GM10248 (cell line): ENCODE measurements at places on chromosomes 6 and 20.

DNA sequence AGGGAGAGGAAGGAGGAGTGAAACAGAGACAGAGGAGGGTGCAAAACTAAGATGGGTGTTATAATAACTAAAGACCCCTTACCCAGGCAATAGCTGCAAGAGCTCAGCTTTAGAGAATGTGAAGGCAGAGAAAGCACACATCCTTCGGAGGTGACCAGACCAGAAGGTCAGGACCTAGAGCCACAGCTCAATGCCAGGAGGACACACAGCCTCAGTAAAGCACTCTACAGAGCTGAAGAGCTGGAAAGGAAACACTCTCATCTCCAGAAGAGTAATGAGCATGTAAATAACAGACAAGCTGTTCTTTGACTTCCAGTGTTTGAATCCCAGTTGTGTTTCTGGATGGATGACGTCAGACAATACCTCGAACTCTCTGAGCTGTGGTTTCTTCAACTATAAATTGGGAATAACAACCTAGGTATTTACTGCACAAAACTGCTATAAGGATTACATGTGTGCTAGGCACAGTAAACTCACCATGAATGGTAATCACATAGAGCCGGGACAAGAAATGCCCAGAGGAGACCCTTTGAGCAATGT lies 63.2 kb downstream of the MAP3K5 start:
- DNase-seq: no peak

DNA sequence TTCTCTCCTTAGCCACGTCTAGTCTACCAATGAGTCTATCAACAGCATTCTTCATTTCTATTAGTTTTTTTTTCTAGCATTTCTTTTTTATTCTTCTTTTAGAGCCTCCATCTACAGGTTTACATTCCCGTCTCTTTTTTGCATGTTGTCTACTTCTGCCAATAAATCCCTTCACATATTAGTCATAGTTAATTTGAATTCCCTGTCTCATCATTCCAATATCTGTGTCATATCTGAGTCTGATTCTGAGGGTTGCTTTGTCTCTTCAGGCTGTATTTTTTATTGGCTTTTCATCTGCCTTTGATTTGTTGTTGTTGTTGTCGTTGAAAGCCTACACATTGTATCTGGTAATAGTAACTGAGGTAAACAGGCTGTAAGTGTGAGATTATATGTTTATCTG lies 104.6 kb downstream of the HMGCLL1 start:
- no peak for DNase-seq

GRCh38 chr6:51398793-51399192 lies 580.1 kb downstream of the TFAP2B start:
- DNase-seq: no peak

GRCh38 chr6:25028328-25028727 lies 92.6 kb upstream of the RIPOR2 start:
- no peak for DNase-seq

- no peak for DNase-seq
These were observed 154.1 kb downstream of the PHF3 start for GRCh38 chr6:63789699-63790098.

- DNase-seq: no peak
These were observed 31.2 kb downstream of the FASTKD5 start for GRCh38 chr20:3128275-3128984.

DNA sequence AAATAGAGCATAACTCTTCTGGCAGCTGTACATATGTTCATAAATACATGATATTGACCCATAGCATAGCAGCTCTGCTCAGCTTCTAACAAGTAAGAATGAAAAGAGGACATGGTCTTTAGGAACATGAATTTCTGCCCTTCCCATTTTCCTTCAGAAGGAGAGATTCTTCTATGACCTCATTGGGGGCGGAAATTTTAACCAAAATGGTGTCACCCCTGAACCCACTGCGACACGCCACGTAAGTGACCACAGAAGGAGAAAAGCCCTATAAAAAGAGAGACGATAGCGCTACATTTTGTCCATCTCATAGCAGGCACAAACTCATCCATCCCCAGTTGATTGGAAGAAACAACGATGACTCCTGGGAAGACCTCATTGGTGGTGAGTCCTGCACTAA lies at the start of gene IL17A:
IL17A (plus strand) TSS at position 301 of the 400 bp plus-strand sequence; CDS start at position 358, 57 bp downstream.
- DNase-seq: no peak

GRCh38 chr6:167645368-167645767 lies 181.3 kb upstream of the AFDN start:
- no peak for DNase-seq

DNA sequence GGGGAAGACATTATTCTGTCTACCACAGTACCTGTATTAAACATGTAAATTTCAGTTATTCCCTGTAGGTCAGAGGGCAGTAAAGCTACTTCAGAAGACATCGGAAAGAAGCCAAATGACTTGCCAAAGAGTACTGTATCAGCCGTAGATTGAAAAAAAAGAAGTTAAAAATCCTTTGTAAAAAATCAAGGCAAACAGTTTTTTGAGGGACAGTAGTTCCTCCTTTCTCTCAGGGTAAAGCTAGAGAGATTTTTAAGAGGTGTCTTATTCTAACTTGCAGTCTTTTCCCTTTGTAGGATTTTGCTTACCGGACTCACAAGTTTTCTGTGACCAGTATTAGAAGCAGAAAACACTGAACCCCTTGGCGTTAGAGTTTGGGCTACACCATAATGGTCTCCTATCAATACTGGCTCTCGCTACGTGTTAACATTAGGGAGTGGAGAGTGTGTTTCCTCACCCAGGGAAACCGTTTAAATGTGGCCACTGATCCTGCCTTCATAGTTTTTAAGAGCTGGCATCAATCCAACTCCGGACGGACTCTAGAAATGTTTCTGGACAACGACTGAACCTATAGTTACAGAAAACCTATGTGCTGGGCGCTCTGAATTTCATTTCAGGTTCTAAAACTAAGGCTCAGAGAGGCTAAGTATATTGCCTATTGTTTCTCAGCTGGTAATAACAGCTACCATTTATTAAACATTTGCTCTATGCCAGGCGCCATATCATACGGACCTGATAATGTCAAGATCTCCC lies 1.3 kb upstream of the ASXL1 start:
- DNase-seq: no peak

GRCh38 chr6:145086197-145086596 lies 649.1 kb downstream of the EPM2A start:
- DNase-seq: no peak

- no peak for DNase-seq
These were observed 6.2 kb downstream of the LRRC1 start for GRCh38 chr6:53801022-53801421.

DNA sequence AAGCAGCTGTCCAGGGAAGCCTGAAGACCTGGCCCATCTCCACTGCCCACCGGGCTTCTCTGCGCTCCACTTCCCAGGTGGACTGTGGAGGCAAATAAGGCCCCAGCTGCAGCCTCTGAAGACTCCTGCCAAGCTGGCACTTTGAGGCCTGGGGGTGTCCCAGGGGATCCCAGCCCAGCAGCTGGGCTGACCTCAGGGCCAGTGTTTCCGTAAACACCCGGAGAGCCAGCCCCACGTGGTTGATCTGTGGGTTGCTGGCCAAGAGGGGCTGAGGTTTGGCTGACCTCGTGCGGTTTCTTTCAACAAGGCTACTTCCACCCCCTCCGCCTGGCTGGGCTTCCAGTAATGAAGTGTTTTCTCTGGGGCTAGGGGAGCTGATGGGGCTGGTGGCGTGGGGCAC lies 12.4 kb upstream of the CCN5 start:
- peak; percentile 64 for DNase-seq

GRCh38 chr6:54654381-54654780 lies 192.2 kb upstream of the FAM83B start:
- no peak for DNase-seq

DNA sequence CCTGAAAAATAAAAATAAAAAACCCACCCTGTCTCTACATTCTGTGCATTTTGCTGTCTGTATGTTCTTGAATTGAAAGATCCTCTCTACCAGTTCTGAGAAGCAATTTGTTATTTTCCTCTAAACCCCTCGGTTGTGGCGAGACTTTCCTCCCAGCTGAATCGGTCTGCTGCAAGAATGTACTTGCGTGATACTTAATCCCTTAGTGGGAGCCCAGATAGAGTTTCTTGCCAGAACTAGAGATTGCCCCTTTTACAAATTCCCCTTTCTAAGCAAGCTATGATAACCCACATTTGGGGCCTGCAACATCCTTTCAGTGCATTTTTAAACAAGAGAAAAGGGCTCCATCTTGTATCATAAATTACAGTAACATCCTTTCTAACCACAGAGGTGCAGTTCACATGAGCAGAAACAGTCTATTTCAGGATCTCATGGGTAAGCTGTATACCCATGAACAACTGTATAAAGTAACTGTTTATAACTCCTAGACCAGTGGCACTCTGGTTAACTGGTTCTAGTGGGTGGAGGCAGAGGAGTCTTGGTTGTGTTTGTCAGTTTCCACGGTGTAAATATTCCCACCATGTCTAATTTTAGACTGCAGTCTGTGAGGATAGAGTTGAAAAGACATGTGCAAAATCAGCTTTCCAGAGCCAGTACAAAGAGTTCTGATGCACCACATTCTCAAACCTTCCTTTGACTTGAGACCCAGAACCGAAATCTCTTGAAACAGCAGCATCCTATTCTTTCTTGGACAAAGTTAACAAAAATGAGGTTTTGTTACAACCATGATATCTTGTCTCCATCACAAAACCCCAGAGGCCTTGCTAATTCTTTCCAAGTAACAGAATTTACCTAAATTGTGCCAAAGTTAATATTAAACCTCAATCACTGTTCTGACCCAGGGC lies 113.1 kb upstream of the ZNF217 start:
- DNase-seq: peak; percentile 41

DNA sequence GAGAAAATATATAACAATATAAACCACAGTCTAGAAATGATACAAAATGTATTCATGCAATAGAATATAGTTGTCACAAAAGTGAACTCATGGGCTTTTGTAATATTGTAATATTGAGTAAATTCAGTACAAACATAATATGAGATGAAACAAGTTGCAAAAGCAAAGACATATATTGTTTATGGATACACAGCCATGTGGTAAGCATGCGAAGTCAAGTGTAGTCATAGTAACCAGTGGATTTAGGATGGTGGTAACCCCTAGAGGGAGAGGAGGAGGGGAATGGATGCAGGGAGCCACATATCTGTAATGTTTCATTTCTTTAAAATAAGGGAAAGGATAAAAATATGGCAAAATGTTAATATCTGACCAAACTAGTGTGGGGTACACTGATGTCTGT lies 47.3 kb downstream of the ARMC2 start:
- no peak for DNase-seq

DNA sequence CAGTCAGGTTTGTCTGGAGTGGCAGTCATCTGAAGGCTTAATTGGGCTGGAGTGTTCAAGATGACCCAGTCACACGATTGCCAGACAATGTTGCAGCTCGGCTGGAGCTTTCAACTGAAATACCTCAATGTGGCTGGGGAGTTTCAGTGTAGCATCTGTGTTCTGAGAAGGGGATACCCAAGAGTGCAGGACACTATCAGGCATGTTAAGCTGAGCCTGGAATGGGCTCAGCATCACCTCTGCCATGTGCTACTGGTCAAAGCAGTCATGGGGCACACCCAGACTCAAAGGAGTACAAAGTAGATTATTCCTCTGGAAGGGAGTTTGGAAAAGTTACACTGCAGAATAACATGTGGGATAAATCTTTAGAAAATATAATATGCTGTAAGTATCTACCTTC lies 363.9 kb downstream of the KIF16B start:
- no peak for DNase-seq

DNA sequence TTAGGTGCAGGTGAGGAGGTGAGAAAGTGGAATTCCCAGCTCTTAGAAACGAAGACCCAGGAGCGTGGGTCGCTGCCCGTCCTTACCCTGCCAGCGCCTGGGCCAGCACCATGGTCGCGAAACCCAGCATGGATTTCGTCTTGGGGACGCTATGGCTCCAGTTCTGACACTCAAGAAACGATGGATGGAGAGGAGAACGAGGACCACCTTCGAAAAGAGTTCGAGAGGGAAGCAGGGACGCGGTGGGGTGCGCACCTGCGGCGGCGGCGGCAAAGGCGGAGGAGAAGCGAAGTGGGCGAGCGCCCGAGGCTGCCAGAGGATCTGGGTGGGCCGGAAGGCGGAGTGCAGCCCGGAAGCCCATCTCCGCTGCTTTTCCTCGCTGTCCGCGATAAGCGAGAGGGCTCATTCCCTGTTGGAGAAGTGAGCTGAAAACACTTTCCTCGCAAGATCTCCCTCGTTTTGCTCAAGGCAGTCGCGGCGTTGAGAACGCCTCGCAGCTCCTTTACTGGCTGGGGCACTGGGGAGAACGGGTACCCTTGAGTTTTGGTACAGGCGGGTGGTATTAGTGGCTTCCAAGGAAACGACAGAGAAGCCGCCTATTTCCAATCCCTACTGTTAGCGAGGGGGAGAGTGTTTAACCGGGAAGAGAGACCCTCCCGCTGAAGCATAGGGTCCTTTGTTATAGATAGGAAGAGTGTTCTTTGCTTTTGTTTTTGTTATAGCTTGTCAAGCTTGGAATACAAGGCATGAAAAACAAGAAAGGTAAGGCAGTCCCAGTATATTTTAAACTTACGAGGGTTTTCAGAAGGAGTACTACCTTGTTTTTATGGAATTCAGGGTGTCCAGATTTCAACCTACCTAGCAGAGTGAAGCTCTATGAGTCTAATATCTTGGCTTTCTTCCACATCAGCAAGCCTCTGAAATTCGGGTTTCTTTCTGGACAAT lies 109.5 kb downstream of the TRIM27 start:
- no peak for DNase-seq

- no peak for DNase-seq
These were observed 94.0 kb upstream of the HIVEP1 start for GRCh38 chr6:11917951-11918738.

GRCh38 chr6:83615025-83615999 lies 93.6 kb downstream of the SNAP91 start:
- DNase-seq: peak; percentile 14

- no peak for DNase-seq
These were observed 20.4 kb downstream of the AFDN start for GRCh38 chr6:167846997-167847606.

DNA sequence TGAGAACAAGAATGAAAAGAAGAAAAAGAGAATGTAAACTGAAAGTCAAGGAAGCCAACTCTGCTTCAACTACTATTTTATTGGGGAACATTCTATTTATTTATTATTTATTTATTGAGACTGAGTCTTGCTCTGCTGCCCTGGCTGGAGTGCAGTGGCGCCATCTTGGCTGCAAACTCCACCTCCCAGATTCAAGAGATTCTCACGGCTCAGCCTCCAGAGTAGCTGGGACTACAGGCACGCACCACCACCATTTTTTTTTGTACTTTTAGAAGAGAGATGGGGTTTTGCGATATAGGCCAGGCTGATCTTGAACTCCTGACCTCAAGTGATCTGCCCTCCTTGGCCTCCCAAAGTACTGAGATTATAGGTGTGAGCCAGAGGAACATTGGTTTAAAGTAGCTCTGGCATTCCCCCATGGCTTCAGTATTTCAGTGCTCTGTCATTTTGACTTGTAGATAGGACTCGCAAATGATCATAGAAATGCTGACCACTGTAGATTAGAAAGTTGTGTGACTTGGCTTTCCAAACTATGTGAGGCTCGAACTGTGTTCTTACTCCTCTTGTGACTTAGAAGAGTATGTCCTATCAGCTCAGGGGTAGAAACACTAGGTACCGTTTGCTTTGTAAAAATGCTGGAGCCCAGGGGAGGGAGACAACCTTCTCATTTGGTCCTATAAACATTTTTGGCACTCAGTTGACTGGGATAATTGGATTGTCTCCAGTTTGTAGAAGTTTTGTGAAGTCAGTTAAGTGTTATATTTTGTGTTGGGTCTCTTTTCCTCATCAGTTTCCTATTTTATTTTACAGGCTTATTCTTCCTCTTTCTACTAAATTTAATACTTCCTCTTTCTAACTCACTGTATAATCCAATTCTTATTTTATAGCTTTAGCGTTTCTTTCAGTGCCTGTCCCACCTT lies 544.9 kb upstream of the CITED2 start:
- no peak for DNase-seq

GRCh38 chr6:89948876-89949275 lies 54.6 kb downstream of the GJA10 start:
- no peak for DNase-seq

- DNase-seq: peak; percentile 58
These were observed 917 bp upstream of the TEAD3 start for GRCh38 chr6:35497571-35498421.
